Calu3 (cell line): ENCODE measurements at places on chromosomes 5 and 9. TPM values are rescaled to one million over a fixed set of nuclear protein-coding genes. Genes with fewer than 3 reads are reported as not detected.
A peak's percentile ranks its signal among the peaks of the same experiment; 100 is the strongest.

CD180 gene
- total RNA-seq, result not detected in 2 replicates

SAXO1 gene
- 0.29 TPM in 1 of 2 replicates, not detected in the other for total RNA-seq

ADAMTSL2 gene
- total RNA-seq, result 0.14 TPM in 1 of 2 replicates, not detected in the other

ZDHHC21 gene
- 10.6 and 11.8 TPM in 2 replicates for total RNA-seq

C1QTNF2 gene
- not detected in 2 replicates for total RNA-seq

PCDHGA10 gene
- 2.6 and 3.7 TPM in 2 replicates for total RNA-seq

FLT4 gene
- total RNA-seq, result not detected in 2 replicates

CARTPT gene
- total RNA-seq, result not detected in 2 replicates

CARD9 gene
- 1.2 and 1.6 TPM in 2 replicates for total RNA-seq

BARHL1 gene
- total RNA-seq, result not detected in 2 replicates

PCBD2 gene
- 18.1 and 18.8 TPM in 2 replicates for total RNA-seq

PTGES gene
- 6.3 and 7.4 TPM in 2 replicates for total RNA-seq

LCNL1 gene
- 0.22 TPM in 1 of 2 replicates, not detected in the other for total RNA-seq

PCDHGA1 gene
- total RNA-seq, result 0.29 TPM in 1 of 2 replicates, not detected in the other

DNA sequence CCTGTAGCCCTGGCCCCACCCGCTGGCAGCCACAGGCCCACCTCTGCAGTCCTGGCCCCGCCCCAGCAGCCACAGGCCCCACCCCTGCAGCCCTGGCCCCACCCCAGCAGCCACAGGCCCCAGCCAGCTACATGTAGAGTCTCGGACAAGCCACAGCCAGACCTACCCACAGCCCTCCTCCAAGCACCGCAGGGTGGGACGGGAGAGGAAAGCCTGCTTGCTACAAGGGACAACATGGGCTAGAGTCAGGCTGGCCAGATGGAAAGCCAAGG lies 49.5 kb upstream of the SARDH start:
- no peaks in the 10 kb centered on the region for H3K4me1 ChIP-seq
- H3K4me3 ChIP-seq, result no peak overlapping the region
- no peak for DNase-seq

DNA sequence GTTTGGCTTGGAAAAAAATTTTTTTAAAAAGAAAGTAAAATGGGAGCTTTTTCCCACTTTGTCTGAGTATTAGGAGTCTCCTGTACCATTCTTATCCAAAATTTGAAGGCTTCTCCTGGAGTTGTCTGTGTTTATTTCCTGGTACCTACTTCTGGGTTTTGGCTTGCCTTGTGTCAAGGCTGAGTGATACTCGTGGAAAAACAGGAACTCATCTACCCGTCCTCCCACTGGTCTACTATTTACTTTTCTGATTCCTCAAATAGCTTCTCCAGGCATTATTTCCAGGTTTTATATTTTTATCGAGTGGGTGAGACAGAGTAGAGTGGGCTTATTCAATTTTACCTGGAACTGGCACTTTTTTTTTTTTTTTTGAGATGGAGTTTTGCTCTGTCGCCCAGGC lies 99.4 kb downstream of the RMI1 start:
- H3K36me3 ChIP-seq, result no peaks in the 10 kb centered on the region
- DNase-seq, result no peak
- H3K4me3 ChIP-seq, result no peak overlapping the region
- H3K4me1 ChIP-seq, result no peaks in the 10 kb centered on the region
- no peaks in the 10 kb centered on the region for H3K27me3 ChIP-seq

- DNase-seq, result peak; percentile 6
- H3K4me1 ChIP-seq, result no peaks in the 10 kb centered on the region
- no peaks in the 10 kb centered on the region for H3K36me3 ChIP-seq
- no peak overlapping the region for H3K4me3 ChIP-seq
- no peak overlapping the region for H3K27ac ChIP-seq
Measured at GRCh38 chr5:109779036-109779735, 89.5 kb downstream of the MAN2A1 start.

DNA sequence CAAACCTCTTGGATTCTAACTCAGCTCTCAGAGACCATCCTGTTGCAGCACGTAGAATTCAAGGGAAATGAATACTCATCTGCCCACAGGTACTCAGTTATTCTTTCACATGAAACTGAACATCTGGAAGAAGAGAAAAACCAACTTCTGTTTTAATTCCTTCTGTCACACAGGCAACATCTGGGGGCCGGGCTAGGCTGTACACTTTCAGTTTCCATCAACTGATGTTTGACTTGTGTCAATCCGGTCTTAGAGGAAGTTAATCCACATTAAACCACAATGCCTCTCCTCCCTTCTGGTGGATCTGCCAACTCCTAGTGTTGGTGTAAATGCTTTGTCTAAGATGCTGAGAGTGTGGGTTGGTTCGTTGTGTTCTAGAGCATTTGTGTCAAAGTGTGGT lies 17.6 kb downstream of the DMRT3 start:
- no peak overlapping the region for H3K27ac ChIP-seq
- H3K4me3 ChIP-seq, result no peak overlapping the region
- H3K36me3 ChIP-seq, result no peaks in the 10 kb centered on the region

DNA sequence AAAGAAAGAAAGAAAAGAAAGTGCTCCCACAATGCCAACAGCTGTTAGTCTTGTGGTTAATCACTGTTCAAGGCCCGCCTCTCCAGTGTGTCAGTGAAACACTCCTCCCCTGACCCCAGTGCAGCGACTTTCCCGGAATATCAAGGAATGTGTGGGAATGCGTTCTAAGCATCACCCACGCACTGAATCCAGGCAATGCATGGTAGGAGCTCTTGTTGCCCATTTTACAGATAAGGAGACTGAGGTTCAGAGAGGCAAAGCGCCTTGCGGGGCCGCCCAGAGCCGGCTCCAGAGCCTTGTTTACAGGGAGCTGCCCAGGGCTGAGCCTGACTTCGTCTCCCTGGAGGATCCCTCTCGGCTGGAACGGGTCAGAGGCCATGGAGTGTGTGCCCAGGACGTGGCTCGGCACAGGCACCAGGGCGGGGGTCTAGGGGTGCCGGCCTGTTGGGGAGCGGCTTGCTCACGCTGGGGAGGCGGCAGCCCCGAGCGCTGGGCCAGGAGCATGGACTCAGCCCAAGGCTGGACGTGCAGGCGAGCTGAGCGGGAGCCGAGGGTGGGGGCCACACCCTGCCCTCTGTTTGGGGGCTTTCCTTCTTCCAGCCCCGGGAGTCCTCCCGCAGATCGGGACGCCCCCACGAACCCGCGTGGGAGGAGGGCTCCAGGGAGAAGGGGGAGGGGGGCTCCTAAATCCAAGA lies 823 bp downstream of the ST6GALNAC6 start:
- no peaks in the 10 kb centered on the region for H3K27me3 ChIP-seq
- H3K4me3 ChIP-seq, result peak overlapping the region; percentile 73
- H3K4me1 ChIP-seq, result peaks cover 8% of the 10 kb centered on the region
- peaks cover 26% of the 10 kb centered on the region for H3K36me3 ChIP-seq
- H3K27ac ChIP-seq, result peak overlapping the region; percentile 27

DNA sequence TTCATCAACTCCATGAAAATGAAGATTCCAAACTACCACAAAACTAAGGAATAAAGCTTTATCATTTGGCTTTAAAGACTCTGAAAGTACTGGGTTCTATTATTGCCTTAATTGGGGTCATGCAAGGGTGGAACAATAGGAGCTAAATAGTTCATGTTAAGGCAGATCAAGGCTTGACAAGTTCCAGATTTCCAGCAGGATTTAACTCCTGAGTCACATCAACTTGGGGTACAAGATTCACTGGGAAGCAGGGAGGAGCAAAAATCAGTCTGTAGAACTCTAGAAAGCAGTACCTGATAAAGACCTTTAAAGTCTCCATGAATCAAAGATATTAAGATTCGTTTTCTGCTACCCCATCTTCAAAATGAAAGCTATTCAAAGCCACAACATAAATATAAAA lies 41.9 kb upstream of the GLRX start:
- no peak overlapping the region for H3K4me3 ChIP-seq
- H3K27me3 ChIP-seq, result no peaks in the 10 kb centered on the region
- peaks cover 18% of the 10 kb centered on the region for H3K36me3 ChIP-seq

GRCh38 chr5:159702826-159703225 lies 213.5 kb upstream of the ADRA1B start:
- no peaks in the 10 kb centered on the region for H3K27me3 ChIP-seq
- no peaks in the 10 kb centered on the region for H3K4me1 ChIP-seq
- no peak overlapping the region for H3K4me3 ChIP-seq
- DNase-seq, result no peak

GRCh38 chr5:150217873-150218692 lies 28.2 kb downstream of the SLC6A7 start:
- peaks cover 26% of the 10 kb centered on the region for H3K27me3 ChIP-seq
- H3K36me3 ChIP-seq, result no peaks in the 10 kb centered on the region
- peak; percentile 91 for DNase-seq
- peaks cover 7% of the 10 kb centered on the region for H3K4me1 ChIP-seq
- no peak overlapping the region for H3K27ac ChIP-seq

DNA sequence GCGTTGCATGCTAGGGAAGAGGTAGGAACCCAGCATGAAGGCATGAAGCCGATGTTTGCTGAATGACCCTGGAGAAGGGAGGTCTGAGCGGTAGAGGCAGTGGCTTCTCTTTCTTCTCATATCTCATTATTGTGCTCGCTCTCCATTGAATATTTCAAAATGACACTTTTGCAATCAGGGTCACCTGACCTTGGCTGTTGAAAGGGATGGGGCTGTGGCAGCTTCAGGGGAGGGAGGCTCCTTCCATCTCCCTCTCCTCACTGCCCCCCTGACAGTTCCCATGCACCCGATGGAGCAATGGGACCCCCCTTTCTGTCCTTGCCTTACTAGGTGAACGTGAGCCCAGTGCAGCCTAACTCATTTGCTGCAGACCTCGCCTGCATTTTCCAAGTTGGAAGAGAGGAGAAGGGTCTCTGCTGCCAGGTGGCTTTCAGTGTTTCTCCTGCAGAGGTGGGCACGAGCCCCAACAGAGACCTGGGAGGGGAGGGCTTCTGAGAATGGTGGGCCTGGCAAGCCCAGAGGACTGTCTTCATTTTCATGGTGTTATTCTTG lies 17.9 kb downstream of the STC2 start:
- H3K27me3 ChIP-seq, result no peaks in the 10 kb centered on the region
- H3K36me3 ChIP-seq, result peaks cover 21% of the 10 kb centered on the region
- H3K27ac ChIP-seq, result no peak overlapping the region
- no peaks in the 10 kb centered on the region for H3K4me1 ChIP-seq
- DNase-seq, result no peak

DNA sequence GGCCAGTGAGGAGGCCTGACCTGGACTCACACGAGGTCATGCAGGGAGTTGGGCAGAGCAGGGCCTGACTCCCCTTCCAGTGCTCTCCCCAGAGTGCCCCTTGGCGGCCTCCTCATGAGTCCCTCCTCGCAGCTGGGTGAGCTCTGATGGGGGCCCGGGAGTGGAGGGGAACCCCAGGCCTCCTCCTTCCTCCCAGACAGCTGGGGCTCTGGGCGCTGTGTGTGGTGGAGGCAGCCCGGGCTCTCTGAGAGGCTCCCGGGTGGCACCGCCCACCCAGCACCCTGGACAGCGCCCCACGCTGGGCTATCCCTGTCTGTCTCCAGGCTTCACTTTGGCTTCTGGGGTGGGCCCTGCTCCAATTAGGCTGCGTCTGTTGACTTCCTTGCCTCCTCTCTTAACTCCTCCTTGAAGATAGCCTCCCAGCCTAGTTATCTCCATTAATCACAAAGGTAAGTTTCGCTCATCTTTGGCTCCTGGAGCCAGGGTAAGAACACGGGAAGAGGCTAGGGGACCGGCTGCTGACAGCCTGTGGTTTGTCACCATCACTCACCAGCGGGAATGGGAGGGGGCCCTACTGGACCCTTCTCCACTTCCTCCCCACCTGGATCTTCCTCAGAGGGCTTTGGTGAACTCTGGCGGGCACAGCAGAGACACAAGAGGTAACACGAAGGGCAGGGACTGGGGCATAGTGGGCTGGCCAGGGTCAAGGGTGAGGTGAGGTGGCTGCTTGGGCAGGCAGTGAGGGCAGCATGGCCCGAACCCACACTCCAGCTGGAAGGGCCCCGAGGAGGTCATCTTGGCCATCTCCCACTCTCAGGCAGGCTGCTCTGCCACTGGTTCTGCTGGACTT lies 13.1 kb downstream of the PSD2 start:
- H3K36me3 ChIP-seq, result no peaks in the 10 kb centered on the region
- H3K27ac ChIP-seq, result no peak overlapping the region
- no peaks in the 10 kb centered on the region for H3K4me1 ChIP-seq
- no peak overlapping the region for H3K4me3 ChIP-seq
- H3K27me3 ChIP-seq, result peaks cover 90% of the 10 kb centered on the region

GRCh38 chr5:58224661-58225060 lies 235.2 kb downstream of the PLK2 start:
- no peaks in the 10 kb centered on the region for H3K36me3 ChIP-seq
- no peak overlapping the region for H3K4me3 ChIP-seq
- no peak for DNase-seq
- H3K27me3 ChIP-seq, result no peaks in the 10 kb centered on the region
- no peaks in the 10 kb centered on the region for H3K4me1 ChIP-seq

GRCh38 chr5:116709082-116709481 lies 134.5 kb upstream of the SEMA6A start:
- no peak for DNase-seq
- H3K4me1 ChIP-seq, result no peaks in the 10 kb centered on the region
- no peaks in the 10 kb centered on the region for H3K27me3 ChIP-seq
- no peak overlapping the region for H3K27ac ChIP-seq
- H3K4me3 ChIP-seq, result no peak overlapping the region

- no peak overlapping the region for H3K4me3 ChIP-seq
- H3K36me3 ChIP-seq, result no peaks in the 10 kb centered on the region
- H3K27ac ChIP-seq, result no peak overlapping the region
Measured at GRCh38 chr5:17413691-17414090, 84.3 kb upstream of the TAF11L2 start.

GRCh38 chr5:175448276-175448675 lies 4.3 kb upstream of the DRD1 start:
- H3K27ac ChIP-seq, result no peak overlapping the region
- no peaks in the 10 kb centered on the region for H3K36me3 ChIP-seq
- peaks cover 7% of the 10 kb centered on the region for H3K4me1 ChIP-seq

GRCh38 chr5:157049605-157050004 lies 9.3 kb downstream of the HAVCR1 start:
- peak overlapping the region; percentile 90 for H3K27ac ChIP-seq
- DNase-seq, result peak; percentile 51
- H3K4me3 ChIP-seq, result peak overlapping the region; percentile 27
- peaks cover 25% of the 10 kb centered on the region for H3K36me3 ChIP-seq
- H3K4me1 ChIP-seq, result peaks cover 71% of the 10 kb centered on the region
- no peaks in the 10 kb centered on the region for H3K27me3 ChIP-seq

DNA sequence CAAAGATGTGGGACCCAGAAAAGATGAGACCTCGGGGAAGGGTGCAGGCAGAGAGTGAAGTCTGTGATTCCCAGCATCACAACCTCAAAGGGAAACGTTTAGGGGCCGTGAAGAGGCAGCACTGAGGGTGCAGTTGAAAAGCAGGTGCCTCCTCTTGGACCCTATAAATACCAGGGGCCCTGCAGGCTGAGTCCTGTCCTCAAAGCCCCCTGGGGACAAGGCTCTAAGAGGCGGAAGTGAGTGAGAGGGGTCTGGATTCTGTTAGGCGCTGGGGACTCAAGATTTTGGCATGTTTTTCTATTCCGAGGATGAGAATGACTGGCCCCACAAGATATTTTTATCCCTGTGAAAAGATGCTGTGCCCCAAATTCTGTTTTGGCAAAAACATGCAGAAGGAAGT lies 107.8 kb downstream of the THBS4 start:
- peaks cover 4% of the 10 kb centered on the region for H3K36me3 ChIP-seq
- H3K27me3 ChIP-seq, result no peaks in the 10 kb centered on the region
- no peak for DNase-seq
- no peak overlapping the region for H3K4me3 ChIP-seq
- H3K27ac ChIP-seq, result no peak overlapping the region

GRCh38 chr5:112708103-112708622 lies 29.5 kb upstream of the APC start:
- no peaks in the 10 kb centered on the region for H3K27me3 ChIP-seq
- peak overlapping the region; percentile 97 for H3K4me3 ChIP-seq
- peaks cover 33% of the 10 kb centered on the region for H3K4me1 ChIP-seq
- peaks cover 19% of the 10 kb centered on the region for H3K36me3 ChIP-seq
- peak overlapping the region; percentile 87 for H3K27ac ChIP-seq
